ENCODE measurements at places on chromosomes 11 and 22.

GRCh38 chr11:113729456-113729855, 23.3 kb upstream of the TMPRSS5 start:
- no peak for DNase-seq

- no peak for DNase-seq
These were observed 7.3 kb downstream of the PDGFB start for GRCh38 chr22:39237318-39238100.

GRCh38 chr22:37778370-37779009, 29.2 kb upstream of the GCAT start:
- no peak for DNase-seq

DNA sequence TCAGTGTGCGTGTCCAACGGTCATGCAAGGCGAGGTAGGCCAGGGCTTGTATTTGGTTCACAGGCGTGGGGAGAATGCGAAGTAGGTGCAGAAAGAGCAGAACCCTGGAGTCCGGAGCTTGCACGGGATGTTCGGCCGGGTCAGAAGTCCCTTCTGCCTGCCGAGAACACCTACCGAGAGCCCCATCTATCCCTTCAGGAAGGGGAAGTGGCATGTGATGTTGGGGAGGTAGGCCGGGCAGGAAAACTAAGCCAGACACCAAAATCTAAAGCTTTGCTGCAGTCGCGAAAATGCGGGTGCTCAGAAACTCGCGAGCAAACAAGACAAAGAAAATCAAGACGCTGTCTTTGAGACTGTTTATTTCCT, 435 bp upstream of the TAF6L start:
- DNase-seq, result no peak

- no peak for DNase-seq
These were observed 16.8 kb upstream of the IGLL5 start for GRCh38 chr22:22870577-22871404.

GRCh38 chr11:55658031-55658573, 3.9 kb upstream of the OR4C6 start:
- no peak for DNase-seq

- DNase-seq, result no peak
These were observed 9.2 kb upstream of the POLDIP3 start for GRCh38 chr22:42623756-42624441.

- DNase-seq, result no peak
These were observed 19.3 kb upstream of the CSRP3 start for GRCh38 chr11:19220903-19221724.

DNA sequence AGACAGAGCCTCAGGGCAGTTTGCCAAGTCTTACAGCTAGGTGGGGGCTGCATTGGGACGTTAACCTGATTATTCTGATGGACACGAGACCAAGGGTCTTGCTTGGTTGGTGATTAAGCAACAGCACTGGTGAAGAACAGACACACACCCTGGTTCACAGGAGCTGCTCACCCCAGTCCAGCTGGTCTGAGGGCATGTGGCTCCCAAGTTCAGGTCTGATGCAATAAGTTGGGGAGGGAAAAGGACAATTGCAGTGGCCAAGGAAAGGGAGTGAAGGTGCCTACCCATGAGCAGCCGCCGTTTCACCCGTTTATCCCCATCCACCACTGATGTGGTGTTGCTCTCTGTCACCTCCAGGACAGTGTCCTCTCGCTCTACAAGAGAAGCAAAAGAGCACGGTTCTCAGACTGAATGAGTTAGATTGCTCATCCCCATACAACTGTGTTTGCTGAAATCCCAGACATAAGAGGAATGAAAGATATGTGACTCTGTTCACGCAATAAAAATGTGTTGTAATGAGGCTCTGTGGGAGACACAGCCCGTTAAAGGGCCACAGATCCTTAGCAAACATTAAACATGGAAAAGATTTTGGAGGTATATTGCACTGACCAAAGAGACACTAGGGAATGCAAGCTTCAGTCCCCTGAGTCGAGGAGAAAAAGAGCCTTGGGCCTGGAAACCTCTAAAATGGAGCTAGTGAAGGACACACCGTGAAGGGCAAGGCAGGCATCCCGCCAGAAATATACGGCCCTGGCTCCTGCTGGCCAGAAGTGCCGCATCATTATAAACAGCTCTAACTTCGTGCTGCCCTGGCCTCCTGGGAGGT, 25.6 kb downstream of the SCUBE2 start:
- no peak for DNase-seq

DNA sequence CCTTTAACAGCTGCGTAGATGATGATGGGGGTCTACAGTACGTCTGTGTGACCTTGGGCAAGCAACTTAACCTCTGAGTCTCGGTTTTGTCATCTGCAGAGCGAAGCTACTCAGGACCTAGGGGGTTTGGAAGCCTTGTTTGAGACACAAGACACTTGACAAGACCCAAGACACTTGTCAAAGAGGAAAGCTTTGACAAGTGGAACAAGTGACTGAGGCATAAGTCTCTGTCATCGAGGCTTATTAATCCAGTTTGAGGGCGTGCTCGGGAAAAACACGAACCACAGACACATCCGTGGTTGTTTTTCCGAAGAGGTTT, 732 bp upstream of the PC start:
- DNase-seq, result no peak

DNA sequence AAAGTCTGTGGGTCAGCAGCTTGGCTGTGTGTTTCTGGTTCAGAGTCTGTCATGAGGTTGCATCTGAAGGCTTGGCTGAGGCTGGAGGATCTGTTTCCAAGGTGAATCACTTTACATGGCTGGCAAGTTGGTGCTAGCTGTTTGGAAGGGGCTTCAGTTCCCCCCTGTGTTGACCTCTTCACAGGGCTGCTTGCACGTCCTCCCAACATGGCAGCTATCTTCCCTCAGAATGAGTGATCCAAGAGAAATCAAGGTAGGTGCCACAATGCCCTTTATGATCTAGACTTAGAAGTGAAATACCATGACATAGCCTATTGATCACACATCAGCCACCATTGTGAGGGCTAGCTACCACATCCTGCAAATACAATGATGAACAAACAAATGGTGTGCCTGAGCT, 9.9 kb downstream of the APOA4 start:
- DNase-seq, result no peak

DNA sequence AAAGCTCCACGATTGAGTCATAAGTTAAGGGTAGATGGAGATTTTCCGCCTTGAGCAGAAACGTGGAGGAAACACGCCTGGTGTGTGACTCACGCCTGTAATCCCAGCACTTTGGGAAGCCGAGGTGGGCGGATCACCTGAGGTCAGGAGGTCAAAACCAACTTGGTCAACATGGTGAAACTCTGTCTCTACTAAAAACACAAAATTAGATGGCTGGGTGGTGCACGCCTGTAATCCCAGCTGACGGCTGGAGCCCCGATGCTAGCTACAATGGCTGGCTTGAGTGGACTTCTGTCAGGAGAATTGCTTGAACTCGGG, 17.3 kb upstream of the DGCR8 start:
- DNase-seq, result no peak

DNA sequence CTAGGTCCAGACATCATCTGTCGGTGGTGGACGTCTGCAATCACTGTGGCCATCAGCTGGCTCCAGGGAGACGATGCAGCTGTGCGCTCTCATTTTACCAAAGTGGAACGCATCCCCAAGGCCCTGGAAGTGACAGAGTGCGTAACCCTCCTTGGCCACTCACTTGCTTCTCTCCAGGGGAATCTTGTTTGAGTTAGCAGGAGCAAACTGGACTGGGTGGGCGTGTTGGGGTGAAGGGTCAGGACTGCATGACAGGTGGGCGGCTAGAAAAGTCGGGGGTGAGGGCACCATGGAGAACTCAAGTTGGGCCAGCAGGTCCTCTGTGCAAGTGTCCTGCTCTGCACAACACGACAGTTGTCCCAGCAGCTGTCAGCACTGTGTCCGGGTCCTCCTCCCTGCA, 16.2 kb downstream of the SHISA8 start:
- no peak for DNase-seq

- DNase-seq, result no peak
These were observed 64.2 kb downstream of the LIF start for GRCh38 chr22:30182350-30182745.

DNA sequence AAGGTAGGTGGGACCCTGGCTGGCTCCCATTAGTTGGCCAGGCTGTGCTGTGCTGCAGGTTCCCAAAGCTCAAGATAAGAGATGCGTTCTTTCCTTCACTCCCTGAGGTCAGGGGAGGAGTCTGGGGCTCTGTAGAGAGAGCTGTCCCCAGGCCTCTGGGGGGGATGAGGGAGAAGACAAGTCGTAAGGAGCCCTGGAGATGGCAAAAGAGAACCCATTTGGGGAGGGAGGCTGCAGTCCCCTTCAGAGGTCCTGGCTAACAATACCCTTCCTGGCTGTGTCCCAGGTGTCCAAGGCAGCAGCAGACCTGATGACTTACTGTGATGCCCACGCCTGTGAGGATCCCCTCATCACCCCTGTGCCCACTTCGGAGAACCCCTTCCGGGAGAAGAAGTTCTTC, 916 bp downstream of the GNG3 start:
- no peak for DNase-seq

DNA sequence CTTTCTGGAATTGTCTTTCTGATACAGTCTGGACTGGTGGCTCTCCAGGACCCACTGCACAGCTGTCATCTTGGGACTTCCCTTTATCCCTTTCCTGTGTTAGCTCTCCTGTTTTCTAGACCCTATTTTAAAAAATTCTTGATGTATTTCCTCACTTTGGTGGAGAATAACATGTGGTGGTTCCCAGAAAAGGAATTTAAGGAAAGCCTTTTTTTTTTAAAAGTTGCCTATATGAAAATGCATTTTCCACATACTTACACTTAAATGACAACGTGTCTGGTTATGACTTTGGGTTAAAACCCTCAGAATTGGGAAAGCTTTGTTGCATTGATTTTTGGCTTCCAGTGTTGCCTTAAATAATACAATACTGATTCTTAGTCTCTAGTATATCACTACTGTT, 400.7 kb downstream of the TMEM135 start:
- no peak for DNase-seq

- no peak for DNase-seq
These were observed at the start of gene LRP4 for GRCh38 chr11:46918083-46918787. Gene LRP4 (minus strand): TSS chr11:46918550. CDS start chr11:46918379, 171 bp downstream.

Measured in stimulated activated CD8-positive, alpha-beta memory T cell treated with anti-CD3 and anti-CD28 coated beads, Interleukin-7, amount 100 ng/mL, for 1 hour (primary cell).